ENCODE measurements at places on chromosomes 6 and 20.

DNA sequence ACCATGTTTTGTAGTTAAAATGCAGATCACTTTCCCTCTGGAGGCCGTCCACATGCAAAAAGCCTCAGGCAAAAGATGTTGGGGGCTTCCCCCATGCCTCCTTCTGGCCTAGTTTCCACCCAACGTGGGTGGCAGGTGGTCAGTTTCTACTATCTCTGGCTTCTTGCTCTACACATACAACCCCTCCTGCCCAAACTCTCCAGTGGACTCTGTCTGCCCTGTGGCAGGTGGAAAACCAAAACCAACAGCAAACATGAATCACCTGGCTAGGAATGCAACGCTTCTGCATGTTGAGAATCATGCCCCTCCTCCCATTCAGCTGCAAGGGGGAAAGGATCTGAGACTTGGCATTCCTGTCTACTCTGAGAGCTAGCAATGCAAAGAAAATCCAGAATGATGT lies 94.8 kb downstream of the MBOAT1 start:
- DNase-seq = no peak

GRCh38 chr6:94254689-94255088 lies 835.3 kb upstream of the EPHA7 start:
- DNase-seq = no peak

DNA sequence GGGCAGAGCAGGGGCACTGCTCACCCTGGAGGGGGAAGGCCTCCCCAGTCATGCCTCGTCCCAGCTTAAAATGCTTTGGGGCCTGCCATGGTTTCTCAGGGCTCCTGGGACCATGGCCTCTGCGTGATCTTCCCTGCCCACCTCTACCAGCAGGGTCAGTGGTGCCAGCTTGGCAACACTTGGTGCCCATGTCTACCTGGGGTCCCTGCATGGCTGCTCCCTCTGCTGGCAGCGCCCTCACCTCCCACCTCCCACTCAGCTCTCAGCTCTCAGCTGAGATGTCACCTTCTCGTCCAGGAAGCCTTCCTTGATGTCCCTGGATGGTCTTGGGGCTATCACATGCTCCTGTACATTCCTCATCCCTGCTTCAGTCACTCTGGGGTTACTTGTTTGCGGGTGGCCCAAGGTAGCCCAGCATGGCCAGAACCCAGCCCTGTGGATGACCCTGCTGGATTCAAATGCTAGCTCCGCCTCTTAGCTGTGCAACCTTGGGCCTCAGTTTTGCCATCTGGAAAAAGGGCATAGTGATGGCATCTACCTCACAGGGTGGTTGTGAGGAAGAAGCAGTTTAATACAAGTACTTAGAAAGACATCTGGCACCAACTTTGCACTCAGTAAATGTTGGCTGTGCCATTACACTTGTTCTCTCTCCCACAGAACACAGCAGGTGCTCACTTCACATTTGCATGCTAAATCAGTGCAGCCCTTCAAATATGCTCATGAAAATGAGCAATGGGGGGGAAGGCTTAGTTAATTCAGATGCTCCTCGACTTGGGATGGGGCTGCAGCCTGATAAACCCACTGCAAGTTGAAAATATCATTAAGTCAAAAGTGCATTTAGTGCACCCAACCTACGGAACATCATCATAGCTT lies 53.5 kb upstream of the PTPN1 start:
- no peak for DNase-seq

- no peak for DNase-seq
Measured at GRCh38 chr6:39108041-39108839, 6.7 kb downstream of the SAYSD1 start.

DNA sequence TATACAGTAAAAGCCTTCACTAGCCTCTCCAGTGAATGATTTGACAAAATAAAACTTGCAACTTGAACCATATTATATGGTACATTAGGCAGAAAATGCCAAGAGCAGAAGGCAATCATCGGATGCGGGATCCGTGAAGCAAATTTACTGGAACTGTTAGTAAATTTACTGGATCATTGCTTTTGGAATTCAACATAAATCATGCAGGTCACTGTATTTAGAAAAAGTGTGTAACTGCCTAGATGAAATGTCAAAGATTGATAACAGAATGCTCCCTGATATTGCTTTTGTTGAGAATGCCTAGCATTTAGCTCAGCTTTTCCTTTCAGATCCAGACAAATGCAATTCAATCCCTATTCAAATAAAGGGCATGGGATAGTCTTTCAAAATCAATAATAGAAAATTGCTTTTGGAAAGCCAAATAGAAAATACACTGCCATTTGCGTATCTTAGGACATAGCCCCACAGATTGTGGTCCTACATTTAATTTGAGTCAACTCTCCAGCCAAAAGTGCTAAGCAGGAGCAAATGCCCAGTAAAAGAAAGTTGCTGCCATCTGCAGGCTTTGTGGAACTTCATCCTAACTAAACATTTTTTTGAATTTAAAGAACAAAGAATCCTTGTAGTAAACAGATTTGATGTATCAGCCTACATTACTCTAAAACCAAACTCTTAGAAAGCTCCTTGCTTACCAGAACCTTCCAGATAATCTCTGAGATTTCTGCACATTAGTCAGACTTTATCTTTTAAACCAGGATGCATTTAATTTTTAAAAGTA lies 109.5 kb upstream of the HSF2 start:
- DNase-seq = no peak

DNA sequence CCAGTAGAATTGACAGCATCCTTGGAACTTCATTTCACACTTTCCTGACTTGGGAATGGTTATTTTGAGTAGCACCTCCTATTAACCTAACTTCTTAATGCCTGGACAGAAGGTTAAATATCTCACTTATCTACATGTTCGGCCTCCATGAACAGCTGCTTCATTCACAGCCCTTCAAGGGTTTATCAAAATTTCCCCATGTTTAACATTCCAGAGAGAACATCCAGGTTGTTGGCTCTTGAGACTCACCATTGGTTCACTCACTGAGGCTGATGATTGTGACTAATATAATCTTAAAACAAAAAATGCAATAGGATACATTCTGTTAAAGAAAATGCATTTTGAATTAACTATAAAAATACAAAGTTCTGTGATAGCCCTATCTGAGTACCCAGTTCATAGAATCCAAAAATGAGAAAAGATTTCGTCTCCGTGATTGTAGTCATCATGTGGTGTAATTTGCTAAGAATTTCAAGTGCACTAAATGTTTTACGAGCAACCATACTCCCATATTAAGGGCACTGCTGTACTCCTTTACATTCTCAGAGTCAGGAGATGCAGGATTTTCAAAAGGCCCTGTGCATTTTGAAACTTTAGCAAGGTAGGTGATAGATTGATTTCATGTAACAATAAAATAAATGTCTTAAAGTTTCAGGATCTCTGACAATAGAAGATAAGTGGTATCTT lies 260.6 kb upstream of the TAB2 start:
- no peak for DNase-seq

DNA sequence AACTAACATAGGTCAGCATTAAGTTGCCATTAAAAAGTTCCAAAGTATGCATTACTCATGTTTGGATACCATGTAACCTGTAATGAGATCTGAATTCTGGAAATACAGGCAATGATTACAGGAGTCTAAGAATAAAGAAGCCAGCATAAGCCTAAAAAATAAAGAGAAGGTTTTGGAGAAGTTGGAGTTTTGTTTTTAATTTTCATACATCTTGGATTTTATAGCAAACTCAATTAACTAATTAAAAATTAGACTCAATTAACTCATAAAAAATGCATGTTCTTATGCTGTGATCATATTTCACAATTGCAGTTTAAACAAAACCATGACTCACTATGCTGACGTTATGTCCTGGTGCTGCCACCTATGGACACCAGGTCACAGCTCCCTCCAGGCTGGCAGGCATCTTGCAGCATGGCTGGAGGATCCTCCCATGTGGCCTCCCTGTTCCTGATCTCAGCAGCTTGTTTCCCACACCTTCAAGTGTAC lies 648.8 kb upstream of the AGPAT4 start:
- no peak for DNase-seq

GRCh38 chr6:166853371-166854325 lies 102.7 kb downstream of the RNASET2 start:
- DNase-seq = no peak

DNA sequence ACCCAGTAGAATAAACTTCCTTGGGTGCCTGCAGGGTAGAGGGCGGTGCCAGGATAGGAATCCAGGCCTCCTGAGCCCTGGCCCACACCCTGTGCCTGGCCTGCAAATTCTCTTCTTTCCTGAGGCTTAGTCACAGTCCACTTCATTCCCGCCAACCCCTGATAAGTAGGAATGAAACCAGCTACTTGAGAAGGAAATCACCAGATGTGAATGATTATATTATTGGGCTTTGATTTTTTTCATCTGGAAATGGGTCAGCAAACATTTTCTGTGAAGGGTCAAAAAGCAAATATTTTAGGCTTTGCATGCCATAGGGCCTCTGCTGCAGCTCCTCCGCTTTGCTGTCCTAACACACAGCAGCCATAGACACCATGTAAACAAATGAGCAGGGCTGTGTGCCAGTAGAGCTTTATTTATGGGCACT lies 50.2 kb downstream of the STK35 start:
- DNase-seq = no peak

DNA sequence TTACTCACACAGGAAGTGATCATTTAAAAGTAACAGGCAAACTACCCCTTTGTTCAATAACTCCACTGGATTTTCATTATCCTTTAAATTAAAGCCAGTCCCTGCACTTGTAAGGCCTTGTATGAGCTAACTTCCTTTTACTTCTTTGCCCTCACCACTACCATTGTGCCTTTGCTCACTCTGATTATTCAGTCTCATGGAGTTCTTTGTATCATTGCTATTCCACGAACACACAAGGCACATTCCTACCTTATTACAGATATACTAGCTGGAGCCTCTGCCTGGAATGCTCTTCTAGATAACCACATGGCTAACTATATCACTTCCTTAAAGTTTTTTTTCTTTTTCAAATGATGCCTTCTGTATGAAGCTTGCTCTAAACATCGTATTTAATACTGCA lies 748.6 kb upstream of the HS3ST5 start:
- DNase-seq = no peak

- no peak for DNase-seq
Measured at GRCh38 chr6:88368071-88368787, 202.1 kb upstream of the CNR1 start.

DNA sequence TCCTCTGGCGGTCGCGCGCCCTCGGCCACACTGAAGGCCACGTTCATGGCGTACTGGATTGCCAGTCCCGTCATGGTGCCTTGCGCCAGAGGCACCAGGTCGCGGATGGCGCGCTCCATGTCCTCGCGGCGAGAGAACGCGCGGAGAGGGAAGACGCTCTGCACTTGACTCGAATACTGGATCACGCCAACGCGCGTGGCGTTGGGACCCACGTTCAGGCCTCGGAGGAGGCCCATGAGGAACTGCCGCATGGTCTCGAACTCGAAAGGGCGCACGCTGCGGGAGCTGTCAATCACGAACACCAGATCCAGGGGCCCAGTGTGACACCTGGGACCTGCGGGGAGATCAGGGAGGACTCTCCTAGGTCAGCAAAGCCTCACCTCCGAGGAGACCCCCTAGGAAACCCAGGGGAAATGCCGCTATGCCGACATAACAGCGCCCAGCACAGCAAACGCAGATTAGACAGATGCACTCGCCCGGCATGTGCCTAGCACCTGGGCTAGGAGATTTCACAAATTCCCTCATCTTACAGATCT lies 2.1 kb upstream of the RBPJL start:
- no peak for DNase-seq

DNA sequence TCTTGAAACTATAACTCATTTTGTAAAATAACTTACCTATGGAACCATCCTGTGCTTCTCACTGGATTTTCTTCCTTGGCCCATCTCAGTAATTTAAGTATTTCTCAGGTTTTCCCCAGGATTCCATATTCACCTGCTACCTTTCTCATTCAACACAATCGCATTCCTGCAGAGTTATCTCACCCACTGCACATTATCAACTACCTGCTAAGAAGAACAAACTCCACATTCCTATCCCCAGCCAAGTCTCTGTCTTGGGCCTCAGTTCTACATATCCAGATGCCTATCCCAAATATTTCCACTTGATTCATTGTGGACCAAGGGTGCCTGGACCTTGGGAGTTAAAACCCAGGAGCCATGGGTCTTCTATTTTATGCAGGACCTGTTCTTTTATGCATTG lies 60.2 kb upstream of the KCNQ5 start:
- DNase-seq = no peak

DNA sequence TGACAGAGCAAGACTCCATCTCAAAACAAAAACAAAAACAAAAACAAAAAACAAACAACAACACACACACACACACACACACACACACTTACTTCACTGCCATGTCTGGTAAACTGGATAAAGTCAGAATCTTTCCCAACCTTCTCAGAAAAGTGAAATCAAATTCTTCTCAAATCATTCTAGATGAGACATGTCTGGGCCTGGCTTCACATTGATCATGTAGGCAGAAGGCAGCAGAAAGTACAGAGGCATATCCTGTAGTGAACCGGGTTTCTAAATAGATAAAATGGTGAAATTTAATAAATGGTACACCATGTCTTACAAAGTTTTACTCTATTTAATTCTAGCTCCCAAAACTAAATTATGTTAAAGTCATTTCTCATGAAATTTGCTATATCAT lies 14.9 kb upstream of the MRS2 start:
- no peak for DNase-seq

DNA sequence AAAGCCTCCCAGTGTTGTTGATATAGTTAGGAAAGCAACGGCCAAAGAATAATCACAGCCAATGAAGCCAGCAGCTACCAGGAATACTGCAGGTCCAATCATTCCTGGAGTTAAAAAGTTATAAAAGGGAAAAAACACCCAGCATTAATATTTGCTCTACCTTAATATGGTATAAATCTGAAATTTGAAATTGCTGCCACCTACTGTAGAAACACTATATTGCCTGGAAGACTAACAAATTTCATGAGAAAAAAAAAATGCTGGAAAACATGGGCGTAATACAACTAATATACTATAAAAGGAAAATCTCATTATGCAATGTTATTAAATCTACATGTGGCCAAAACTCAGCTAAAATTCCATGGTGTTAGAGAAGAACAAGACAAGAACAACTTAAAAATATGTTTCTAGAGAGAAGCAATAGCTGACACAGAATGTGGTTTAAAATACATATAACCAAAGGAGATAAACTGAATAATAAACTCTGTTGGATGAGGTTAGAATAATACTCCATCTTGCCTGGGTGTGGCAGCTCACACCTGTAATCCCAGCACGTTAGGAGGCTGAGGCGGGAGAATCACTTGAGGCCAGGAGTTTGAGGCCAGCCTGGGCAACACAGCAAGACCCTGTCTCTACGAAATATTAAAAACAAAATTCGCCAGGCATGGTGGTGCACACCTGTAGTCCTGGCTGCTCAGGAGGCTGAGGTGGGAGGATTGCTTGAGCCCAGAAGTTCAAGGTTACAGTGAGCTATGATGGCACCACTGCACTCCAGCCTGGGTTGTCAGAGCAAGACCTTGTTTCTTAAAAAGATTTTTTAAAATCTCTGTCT lies 43.1 kb downstream of the SLC17A5 start:
- no peak for DNase-seq

All from activated T-helper 1 cell treated with Interleukin-2 at 50 U/mL for 16 hours (primary cell).